ENCODE measurements at places on chromosomes 3 and 15.

DNA sequence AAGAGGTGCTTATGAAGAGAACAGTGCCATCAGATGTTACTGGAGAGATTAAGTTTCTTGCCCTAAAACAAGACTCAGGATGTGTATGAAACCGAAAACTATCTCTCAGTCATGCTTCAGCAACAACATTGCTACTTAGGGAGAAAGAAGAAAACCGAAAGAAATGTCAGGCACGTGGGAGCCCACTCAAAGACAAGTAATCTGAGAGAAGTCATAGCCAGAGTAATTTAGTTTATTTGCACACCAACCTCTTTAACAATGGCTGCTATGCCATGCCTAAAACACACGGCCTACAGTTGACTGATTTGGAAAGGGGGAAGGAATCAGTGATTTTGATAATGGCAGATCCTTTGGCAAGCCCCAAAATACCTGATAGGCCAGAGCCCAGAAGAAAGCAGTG, 162.9 kb downstream of the TIGIT start:
- no peak for DNase-seq

DNA sequence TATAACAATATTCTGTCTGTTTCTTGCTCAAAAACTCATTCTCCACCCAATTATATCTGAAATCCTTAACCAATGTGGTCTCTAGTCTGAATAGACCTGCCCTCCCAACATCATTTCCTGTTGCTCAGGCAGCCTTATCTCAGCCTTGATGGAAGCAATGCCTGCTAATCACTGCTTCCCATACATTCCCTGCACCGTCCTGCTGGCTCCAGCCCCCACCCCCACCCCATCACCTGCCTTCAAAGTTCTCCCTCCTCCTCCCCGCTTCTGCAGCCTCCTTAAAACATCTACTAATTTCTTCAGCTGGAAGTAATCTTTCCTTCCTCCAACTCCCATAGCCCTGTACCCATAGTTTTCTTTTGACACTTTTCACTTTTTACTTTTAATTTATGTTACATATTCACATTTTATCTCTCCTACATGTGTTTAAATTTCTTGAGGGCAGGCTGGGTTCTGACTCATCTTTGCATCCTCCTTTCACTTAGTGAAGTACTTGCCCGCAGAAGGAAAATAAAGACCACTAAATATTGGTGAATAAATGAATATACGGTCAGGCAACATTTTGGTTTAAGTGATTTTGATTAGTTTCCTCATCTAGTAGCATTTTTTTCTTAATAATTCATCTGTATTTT, 98.2 kb downstream of the MEIS2 start:
- no peak for DNase-seq

- DNase-seq = peak; percentile 84
Observed at GRCh38 chr15:64010719-64011118, 35.6 kb downstream of the DAPK2 start.

DNA sequence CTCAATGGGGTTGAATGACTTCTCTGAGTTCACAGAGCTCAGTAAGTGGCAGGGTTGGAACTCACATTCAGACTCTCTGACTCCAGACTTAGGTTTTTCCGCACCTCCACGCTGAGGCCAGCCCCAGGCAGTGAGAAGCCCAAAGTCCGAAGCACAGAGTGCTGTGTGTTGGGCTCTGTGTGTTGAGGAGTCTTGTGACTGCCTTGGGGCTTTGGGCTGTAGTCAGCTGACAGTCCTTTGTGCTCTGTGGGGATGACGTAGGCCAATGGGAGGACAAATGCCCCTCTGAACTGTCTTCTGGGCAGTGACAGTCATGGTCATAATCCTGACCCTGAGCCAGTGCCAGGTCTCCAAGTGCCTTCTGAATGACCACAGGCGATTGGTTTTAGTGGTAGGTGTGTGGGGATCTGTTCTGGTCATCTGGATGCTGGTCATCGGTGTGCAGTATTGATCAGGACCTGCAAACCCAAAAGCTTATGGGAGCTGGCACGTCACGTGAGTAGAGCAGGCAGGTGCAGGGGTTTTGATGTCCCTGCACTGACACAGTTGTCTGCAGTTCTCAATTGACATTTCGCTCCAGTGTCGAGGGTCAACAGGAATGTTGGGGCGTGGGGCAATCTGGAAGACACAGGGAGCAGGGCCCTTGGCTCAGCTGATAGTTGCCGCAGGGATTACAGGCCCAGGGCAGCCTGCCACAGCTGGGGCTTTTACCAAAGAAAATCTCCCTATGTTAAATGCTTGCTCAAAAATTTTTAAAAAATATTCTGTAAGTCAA, 45.3 kb downstream of the CAPN3 start:
- DNase-seq = no peak

- DNase-seq = no peak
Observed at GRCh38 chr15:95295896-95296625, 1034.4 kb upstream of the NR2F2 start.

GRCh38 chr15:84859144-84859543, 25.3 kb upstream of the SLC28A1 start:
- no peak for DNase-seq

- no peak for DNase-seq
Observed at GRCh38 chr3:37800022-37800551, 61.6 kb upstream of the CTDSPL start.
